ENCODE measurements at places on chromosomes 7 and 10.

- no peak for DNase-seq
These were observed 282.4 kb downstream of the CELF2 start for GRCh38 chr10:11300026-11300425.

- DNase-seq = no peak
These were observed 546.8 kb downstream of the PHTF2 start for GRCh38 chr7:78345293-78345911.

DNA sequence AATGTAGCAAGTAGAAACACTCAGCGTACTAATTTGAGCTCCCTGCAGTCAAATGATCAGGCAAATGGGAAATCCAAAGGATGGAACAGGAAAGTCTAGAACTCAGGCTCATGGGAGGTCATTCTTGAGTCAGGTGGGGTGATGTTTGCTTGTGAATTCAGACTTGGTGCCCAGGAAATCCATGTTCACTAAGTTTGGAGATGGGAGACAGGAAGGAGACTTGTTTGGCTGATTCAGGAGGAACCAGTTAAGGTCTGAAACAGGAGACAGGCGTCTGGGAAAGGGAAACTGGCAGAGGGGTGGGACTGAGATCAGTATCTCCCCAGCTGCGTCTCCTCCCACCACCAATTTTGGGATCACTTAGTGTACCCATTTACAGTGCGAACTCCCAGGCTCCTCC, 38.4 kb upstream of the ZNF438 start:
- no peak for DNase-seq

- DNase-seq = no peak
These were observed 4.0 kb downstream of the MUC17 start for GRCh38 chr7:101023839-101024238.

DNA sequence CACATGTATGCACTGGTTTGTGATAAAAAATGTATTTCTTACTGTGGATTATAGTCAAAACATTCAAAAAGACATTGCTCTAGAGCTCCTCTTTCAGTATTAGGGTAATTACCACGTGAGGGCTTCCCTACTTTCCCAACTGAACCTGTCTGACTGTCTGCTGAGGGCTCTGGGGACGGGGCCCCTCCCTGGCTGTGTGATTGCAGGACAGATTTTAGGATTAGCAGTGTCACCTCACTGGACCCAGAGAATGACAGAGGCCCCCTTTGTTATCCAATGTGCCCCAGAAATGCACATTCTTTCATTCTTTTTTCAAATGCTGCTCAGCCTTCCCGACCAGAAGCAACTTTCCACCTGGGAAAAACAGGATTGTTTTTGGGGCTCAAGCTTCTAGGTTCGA, 43.6 kb upstream of the MXI1 start:
- no peak for DNase-seq

- DNase-seq = no peak
These were observed 83.0 kb upstream of the CXCL12 start for GRCh38 chr10:44467900-44468299.

- DNase-seq = no peak
These were observed 8.7 kb downstream of the ABLIM1 start for GRCh38 chr10:114649217-114649903.

DNA sequence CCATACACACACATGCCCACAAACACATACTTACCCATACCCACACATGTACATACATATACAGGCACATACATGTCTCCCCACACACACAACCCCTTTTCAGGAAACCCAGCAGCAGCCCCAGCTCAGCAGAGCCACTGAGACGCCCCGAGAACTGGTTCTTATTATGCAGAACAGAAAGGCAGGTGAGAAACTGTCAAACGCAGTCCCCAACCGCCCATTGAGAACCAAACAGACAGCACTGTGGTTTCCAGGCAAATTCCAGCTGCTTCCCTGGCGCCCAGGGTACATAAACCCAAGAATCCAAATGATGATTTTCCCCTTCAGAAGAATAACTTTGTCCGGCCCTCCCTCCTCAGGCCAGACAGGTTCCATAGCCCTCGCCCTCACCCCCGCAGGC, 366.6 kb upstream of the ZMIZ1 start:
- DNase-seq = no peak

DNA sequence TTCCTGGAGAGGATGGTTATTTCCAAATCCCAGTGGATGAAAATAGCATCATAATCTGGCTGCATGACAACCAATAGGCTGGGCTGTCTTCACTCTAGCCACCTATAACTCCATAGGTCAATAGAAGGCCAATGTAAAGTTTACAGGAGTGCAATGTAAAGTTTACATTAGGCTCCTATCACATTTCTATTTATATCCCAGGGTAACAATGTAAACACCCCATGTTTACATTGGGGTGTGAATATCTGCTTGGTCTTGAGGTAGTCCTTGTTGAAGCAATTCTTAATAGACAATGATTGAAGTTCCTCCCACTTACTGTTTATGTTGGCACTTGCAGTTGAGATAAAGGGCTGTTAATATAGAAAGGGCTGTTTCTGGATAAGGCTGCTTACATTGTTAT, 21.5 kb downstream of the CH25H start:
- no peak for DNase-seq

DNA sequence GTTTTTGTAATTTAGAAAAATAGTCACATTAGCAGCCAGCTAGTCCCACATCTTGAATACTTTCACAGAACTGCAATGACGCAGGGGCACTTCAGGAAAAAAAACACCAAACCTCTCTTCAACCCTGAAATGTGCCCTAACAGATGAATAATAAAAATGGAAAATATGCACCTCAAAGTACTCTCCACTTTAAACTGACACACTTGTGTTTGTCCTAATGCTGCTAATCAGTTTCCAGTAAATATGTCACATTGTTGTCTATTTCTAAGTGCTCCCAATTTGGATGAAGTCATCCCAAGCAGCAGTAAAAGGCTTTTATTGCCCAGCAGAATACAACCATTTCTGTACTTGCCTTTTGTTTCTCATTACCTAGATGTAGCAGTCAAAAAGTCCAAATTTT, 86.7 kb downstream of the PARD3 start:
- no peak for DNase-seq

DNA sequence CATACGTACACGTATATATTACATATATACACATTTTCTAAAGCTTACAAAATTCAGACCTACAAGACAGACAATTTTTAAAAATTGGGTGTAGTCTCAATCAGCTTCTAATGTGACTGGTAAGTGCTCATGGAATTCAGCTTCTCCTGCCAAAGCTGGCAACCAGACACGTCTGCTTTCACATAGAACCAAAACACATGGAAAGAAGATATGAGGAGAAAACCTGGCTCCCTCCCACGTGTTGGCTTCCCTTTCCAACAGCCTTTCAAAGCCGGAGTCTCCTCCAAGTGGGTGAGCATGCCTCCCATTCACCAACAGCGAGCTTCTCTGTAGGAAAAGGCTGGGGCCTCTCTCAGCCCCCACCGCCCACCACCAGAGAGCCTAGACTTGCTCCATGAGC, 33.4 kb downstream of the CDCA7L start:
- no peak for DNase-seq

DNA sequence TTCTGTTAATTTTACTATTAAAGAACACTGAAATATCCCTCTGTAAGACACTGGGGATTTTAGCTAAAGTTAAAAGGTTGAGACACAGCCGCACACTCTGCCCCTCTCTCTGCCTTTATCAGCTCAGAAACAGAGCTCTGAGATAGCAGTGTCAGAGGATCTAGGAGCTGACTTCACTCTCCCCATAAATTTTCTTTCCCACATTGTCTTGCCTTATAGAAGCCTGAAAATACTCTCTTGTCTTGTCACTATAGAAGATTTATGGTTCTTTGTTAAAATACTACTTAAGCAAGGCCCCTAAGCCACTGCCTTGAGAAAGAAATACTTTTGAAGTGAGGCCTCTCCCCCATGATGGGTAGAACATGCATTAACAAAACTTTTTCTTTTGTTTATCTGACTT, 105.7 kb upstream of the C10orf90 start:
- DNase-seq = no peak

DNA sequence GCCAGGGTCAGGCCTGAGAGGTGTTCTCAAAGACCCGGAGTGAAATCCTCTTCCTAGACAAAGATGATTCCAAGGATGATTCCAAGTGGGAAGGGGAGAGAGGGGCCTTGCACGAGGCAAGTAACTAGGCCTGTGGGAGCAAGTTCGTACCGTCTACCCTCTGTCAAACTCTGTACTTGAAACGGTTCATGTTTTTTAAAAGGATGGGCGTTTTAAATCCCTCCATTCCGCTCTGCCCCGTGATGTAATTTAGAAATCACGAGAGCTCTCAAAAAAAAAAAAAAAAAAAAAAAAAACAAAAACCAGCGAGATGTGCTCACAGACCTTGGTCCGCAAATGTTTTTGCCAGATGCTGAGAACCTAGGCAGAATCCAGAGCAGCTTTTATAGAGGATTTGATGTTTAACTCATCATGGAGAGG, 114.7 kb upstream of the CARD11 start:
- no peak for DNase-seq

- no peak for DNase-seq
These were observed 714.0 kb upstream of the GHITM start for GRCh38 chr10:83425306-83425705.

DNA sequence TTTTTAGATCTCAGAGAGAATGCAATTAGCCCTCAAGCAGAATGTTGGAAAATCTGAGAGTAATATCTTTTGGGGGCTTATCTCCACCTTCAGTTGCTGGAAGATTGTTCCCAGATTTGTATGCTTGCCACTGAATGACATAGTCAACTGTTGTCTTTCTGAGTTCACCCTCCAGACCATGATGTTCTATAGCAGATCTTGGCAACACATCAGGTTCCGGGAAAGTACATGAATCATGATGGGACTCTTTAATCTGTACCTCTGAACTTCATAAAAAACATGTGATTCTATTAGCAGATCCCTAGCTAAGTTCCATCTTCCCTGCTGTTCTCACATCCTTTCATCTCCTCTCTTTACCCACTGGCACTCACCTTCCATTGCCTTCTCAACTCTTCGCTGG, 68.9 kb downstream of the PLCE1 start:
- no peak for DNase-seq

- DNase-seq = no peak
These were observed 124.3 kb downstream of the SKIDA1 start for GRCh38 chr10:21401196-21401595.

DNA sequence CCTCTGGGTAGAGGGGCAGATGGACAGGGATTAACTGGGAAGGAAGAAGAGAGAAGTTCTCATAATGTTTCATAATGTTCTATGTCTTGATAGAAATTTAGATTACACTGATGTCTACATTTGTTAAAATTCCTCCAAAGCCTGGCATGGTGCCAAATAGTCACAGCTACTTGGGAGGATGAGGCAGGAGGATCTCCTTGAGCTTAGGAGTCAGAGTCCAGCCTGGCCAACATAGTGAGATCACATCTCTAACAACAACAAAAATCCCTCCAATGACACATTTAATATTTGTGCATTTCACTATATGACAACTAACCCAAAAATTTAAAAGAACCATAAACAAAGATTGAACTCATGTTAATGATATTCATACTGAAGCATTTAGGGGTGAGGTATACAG, 33.0 kb upstream of the PPP1R3C start:
- no peak for DNase-seq

GRCh38 chr7:101956130-101956529, 138.7 kb downstream of the CUX1 start:
- no peak for DNase-seq

DNA sequence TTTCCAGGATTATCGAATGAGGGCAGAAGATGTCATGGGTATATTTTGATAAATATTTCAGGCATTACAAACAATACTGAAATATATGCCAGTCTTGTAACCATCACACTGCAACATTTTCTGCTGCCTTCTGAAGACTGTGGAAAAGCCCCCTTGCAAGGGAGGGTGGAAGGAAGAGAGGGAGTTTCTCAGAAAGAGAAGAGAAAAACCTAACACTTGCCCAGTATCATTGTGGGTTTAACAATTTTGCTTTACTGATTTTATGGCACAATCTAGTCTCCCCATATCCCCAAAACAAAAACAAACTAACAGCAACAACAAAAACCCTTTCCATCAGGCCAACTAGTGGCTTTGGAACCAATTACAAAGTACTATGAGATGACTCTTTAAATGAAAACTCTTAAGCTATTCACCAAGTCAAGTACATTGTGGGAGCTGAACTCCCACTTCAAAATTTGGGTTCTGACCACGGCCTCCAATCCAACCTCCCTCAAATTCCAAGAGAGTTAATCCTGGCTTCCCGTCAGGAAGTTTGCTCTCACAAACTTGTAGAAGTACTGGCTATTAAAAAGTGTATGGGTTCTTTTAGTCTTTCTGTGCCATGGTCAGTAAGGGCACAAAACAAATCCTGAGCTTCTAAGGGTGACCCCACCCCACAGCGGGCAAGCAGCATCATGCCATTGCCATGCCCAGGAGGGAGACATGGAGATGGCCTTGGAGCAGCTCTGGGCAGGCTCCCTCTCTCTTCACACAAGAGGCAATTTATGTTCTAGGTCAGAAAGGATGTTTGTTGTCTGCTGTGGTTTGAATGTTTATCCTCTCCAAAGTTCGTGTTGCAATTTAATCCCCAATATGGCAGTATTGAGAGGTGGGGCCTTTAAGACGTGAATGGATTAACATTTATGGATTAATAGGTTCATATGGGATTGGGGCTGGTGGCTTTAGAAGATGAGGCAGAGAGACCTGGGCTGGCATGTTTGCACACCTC, 96.3 kb downstream of the JAZF1 start:
- DNase-seq = no peak

DNA sequence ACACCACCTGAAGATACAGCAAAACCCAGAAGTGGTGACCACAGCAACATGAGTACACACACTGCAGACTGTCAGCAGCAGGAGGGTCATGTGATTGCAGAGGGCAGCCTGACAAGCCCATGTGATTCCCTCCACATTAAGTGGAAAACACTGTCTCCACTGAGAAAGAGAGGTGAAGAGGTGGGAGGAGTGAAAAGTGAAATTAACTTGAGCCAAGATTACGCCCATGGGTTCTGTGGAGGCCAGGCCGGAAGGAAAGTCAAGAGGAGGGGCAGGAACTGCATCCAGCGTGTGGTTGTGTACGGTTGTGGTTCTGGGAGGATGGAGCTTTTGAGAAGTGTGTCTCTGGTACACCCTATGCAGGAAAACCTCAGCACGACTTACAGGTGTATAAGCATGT, 138.5 kb downstream of the PLXNA4 start:
- DNase-seq = no peak

GRCh38 chr10:34003561-34003960, 669.1 kb upstream of the NRP1 start:
- no peak for DNase-seq

DNA sequence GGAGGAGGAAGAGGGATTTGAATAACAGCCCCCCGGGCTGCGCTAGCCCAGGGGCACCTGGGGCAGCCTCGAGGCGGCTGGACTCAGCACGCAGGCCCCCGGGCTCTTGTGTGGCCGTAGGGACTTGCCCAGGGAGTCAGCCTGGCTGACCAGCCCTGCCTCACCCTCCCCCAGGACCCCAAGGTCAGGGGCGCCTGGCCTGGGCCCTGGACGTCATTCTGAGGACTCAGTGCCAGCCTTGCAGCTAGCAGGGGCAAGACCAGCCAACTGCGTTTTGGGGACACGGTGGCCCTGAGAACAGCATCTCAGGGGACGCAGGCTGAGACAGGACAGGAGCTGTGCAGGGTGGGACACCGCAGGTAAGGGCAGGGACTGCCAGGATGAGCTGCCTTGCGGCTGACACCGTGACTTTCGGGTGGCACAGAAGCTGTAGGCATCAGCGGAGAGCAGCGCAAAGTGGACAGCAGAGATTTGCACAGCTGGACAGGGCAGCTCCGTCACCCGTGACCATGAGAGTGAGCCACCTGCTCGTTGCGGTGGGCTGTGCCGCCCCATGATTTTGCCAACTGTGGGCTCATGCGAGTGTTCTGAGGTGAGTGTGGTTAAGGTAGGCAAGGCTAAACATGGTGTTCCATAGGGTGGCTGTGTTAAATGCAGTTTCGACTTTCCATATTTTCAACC, 48.1 kb upstream of the UBE3C start:
- no peak for DNase-seq

- DNase-seq = peak; percentile 57
These were observed 170.2 kb downstream of the FAM107B start for GRCh38 chr10:14604181-14605142.
